Progenitor cell of endocrine pancreas (in vitro differentiated cells): ENCODE measurements at places on chromosomes 12 and 14. TPM values are rescaled to one million over a fixed set of nuclear protein-coding genes. Genes with fewer than 3 reads are reported as not detected.

GRCh38 chr12:32217354-32218310 is 111.0 kb downstream of the BICD1 start:
- DNase-seq, result no peak

DNA sequence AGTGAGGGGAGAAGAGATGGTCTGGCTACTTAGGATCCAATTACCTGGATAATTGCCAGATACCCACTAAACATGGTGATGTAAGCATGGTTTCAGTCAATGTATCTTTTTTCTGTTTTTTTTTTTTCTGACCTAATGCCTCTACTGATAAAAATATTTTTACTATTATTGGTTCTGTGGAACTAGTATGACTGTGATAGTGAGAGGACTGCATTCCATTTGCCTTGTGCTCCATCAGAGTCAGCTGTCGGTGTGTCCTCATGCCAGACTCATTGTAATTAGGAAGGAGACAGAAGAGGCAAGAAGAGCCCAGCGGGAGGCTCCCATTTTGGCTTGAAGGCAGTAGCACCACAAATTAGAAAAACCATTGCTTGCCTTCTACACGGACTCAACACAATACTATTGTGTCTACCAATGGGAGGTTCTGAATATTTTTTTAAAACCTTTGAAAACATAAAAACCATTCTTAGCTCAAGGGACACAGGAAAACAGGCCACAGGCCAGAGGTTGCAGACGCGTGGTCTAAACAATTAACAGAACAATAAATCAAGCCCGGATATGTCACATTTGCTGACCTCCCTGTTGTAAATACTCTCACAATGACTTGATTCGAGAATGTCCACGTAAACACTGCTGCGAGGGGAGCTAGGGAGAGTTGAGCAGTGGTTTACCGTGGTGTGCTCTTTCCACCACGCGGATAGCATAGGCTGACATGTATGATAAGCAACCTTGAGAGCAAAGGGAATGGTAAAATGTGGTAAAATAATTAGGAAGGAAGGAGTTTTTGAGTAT is 13.5 kb upstream of the DCP1B start:
- DNase-seq, result no peak

DNA sequence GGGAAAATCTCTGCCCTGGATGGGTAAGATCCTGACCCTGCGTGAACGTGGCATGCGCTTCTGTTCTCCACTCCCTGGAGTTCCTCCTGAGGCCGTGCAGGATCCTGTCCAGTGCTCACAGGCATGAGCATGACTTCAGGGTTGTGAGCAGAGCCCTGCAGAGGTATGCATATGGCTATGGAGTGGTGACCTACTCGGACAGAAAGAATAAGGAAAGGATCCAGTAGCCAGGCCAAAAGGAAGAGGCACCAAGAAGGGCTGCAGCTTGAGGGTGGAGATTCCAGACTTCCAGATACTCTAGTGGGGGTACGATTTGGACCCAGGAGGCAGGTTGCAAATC is 20.8 kb upstream of the CD27 start:
- no peak for DNase-seq

GRCh38 chr14:99516871-99517642 is 35.8 kb downstream of the CCNK start:
- no peak for DNase-seq

GRCh38 chr12:124273630-124274029 is 21.3 kb upstream of the RFLNA start:
- DNase-seq, result no peak

DNA sequence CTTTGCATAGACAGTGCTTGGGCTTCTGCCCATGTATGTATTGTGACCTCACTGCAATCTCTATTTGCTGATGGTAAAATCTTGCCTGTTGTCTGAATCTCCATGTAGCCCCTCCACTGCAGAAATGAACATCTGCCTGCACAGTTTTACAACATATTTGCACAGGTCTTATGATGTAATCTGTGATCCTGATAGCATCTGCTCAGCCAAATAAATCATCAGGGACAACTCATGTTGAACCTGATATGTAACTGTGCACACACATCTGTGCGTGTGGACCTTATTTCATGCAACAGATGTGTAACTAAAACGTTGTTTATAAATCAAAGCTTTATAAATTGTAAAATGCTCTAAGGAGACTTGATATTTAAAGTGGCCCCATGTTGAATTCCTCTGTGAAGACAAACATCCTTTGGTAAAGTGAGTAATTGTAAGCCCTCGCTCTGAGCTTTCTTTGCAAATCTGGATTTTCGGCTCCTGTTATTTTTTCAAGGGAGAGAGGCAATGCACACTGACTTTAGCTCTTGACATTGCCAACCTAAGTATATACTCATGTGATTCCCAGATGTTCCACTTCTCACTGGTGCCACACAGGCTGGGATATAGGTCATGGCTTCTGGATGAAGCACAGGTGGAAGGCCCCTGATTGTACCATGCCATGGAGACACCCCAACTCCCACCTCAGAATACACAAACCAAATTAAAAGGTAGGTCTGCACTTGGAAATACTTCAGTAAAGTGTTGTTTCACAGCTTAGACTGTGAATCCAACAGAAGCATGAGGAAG is 371.3 kb downstream of the GRIN2B start:
- no peak for DNase-seq

DNA sequence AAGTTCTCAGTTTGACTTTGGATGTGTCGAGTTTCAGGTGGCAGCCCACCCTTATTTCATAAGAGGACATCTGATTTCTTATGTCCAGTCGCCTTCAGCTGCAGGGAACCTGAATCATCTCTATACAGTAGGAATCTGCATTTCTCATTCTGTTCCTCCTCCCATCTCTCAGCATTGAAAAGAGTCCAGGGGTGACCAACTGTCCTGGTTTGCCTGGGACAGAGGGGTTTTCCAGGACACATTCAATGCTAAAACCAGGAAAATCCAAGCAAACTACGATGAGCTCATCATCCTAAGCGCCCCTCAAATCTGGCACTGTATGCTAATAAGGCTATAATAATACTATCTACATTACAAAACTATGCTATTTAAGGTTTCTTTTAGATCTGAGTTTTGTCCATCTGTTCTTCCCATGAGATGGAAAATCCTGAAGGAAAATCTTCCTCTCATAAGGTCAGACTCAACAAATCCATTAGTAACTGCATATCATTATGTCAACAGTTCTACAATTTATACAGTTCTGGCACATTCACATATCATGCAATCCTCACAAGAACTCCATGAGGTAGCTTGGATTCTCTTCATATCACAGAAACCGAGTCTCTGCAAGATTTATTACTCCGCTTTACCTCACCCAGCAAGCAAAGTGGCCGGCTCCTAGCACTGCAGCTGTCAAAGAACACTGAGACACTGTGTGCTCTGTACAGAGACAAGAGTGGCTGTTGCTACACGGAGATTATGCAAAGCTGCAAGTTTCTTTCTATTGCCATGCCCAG is 15.6 kb upstream of the CALM1 start:
- no peak for DNase-seq

DNA sequence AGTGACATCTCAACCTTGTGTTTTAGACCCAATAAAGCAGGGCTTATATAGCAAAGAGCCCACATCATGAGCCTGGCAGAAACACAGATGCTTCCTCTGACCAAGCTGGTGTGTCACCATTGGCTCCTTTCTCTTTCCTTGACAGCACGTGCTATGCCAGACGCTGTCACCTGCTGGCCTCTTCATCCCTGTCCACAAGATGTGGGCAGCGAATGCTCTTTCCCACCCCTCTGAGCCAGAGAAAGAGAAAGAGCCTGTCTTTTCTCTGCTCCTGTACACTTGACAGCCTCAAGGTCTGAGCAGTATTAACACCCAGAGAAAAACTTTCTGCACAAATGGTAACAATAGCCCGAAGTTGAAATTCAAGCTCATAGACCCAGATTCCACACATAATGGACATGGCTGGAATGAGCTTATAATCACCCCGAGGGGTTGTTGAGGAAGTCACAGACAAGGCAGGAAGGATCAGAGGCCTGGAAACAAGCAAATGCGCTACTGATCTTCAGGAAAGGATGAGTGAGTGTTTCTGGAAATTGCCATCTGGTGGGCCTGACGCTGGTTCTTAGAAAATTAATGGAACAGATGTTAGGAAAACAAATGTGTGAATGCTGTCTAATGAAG is 8.9 kb downstream of the TGFB3 start:
- no peak for DNase-seq

Gene TAS2R30
- total RNA-seq, result 5.6 and 6.3 TPM in 2 replicates

- no peak for DNase-seq
These were observed 1.6 kb downstream of the TMEM260 start for GRCh38 chr14:56581041-56581727.

- no peak for DNase-seq
These were observed 5.7 kb downstream of the AHNAK2 start for GRCh38 chr14:104972301-104973134.

Gene BDKRB1
- total RNA-seq, result not detected in 2 replicates

DNA sequence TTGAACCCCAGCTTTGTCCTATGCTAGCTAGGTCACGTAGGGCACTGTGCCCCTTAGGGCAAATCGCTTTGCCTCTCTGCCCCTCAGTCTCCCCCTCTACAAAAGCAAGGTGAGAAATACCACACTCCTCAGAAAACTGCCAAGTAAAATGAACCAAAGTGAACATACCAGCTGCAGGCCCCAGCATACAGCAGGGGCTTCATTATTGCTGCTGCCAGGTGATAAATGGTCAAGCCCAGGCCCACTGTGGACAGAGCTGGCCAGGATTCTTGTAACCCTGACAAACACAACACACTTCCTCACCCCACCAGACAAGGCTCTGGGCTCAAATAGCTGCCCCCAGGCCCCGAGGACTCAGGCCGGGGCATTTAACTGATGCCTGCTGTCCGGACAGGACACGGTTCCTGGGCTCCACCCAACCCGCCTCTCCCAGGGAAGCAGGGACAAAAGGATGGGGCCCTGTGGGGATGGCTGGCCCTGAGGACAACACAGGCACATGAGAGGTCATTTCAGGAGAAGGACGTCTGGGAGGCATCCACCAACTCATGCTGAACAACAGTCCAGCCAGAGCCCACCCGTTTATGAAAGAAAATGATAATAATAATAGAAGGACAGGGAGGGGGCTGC is 36.7 kb downstream of the NCOR2 start:
- no peak for DNase-seq

DNA sequence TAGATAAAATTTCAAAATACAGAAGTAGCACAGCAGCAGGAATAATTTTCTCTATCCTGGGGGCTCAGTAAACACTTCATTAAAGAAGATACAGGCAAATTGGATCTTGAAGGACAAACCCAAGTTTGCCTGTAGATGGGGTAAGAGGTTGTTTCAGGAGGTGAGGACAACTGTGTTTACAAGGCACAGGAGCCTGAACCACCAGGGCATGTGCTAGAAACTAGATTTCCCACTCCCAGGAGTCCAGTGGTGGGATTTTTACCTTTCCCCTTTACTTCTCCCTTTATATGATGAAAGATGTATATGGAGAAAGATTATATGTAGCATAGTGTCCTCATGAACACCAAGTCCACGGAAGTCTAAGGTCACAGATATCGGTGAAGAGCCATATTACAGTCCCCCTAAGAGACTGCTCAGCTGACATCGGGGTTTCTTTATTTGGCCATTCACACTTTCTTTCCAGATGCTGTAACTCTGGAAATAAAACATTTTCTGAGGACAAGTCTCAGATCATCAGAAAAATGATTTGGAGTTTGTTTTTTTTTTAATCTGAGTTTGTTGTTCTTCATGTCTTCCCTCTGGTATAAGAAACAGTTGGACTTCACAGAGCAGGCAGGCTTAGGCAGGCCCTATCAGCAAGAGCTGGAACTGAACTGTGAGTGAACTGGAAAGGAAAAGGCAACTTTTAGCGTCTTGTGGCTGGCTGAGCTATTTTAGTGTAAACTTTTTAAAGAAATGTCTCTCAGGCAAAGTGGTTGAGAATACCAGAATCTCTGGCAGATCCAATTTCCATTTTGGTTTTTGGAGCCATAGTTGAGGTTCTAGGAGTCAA is 8.0 kb upstream of the EVL start:
- no peak for DNase-seq

GRCh38 chr14:55188686-55189295 is 2.6 kb downstream of the DLGAP5 start:
- no peak for DNase-seq

Gene CCDC184
- total RNA-seq, result 0.12 TPM in 1 of 2 replicates, not detected in the other

- no peak for DNase-seq
These were observed 8.8 kb downstream of the TNFRSF1A start for GRCh38 chr12:6333029-6333428.

Gene CRADD
- 11.4 and 11.7 TPM in 2 replicates for total RNA-seq

GRCh38 chr14:101721111-101721510 is 40.4 kb upstream of the PPP2R5C start:
- no peak for DNase-seq

DNA sequence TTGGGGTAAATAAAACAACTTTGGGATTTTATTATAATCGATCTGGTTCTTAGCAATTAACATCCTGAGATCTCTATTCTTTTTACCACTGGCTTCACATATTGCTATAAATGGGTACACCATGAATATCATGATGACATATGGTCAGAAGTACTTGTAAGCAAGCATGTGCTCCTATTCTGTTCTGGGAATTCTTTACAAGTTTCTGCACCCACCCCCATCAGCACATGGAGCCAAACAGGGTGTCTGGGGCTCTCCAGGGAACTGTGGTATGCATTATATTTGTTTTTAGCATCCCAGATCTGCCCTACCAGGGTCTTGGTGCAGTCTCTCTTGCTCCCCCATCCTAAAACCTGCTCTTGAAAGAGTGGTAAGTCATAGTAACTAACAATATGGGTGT is 31.3 kb downstream of the DMAC2L start:
- DNase-seq, result no peak

Gene NKX2-1
- 0.80 TPM in 1 of 2 replicates, not detected in the other for total RNA-seq

- DNase-seq, result no peak
These were observed 423.3 kb downstream of the FLRT2 start for GRCh38 chr14:85953265-85953664.

- no peak for DNase-seq
These were observed 52.4 kb upstream of the CAPRIN2 start for GRCh38 chr12:30806989-30807694.

DNA sequence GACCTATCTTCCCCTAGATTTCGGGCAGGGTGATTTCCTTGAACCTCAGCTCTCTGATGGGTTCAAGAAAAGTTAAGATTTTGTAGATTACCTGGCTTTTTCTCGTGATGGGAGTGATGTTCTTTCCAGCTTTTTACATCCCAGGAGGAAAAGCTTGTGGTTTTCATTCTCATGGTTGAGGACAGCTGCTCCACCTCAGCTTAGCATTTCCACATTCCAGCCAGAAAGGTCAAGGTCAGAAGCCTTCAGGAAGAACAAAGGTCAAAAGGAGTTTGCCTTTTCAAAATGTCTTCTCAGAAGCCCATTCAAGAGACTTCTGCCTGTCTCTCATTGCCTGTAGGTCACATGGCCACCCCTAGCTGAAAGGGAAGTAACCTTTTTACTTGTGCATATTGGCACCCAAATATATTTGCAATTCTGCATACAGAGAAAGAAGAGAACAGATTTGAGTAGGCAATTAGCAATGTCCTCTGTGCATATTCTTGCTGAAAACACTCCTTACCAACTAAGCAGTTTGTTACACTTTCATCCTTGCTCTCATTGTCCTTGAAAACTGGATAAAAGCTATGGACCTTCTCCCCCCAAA is 6.6 kb upstream of the ADGRD1 start:
- DNase-seq, result no peak

DNA sequence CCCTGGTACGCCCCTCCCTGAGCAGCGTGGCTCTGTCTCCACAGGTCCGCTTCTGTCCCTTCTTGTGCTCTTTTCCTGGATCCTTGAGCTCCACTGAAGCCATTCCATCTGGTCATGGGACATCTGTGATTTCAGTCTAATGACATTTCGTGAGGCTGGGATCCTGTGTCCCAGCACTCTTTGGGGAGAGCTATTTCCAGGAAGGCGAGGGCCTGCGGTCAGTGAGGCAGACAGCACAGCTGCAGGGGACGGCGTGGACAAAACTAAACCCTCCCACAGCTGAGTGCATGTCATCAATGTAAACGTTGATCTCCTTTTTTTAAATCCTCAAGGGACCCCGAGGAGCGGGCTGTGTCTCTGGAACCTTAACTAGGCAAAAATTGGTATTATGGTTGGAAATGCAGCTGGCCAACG is 127.7 kb downstream of the DACT1 start:
- no peak for DNase-seq
